Peyer's patch (tissue), 4 donors: ENCODE measurements at places on chromosomes 13 and 19. TPM values are rescaled to one million over a fixed set of nuclear protein-coding genes. Genes with fewer than 3 reads are reported as not detected.
A peak's percentile ranks its signal among the peaks of the same experiment; 100 is the strongest.

Gene C19orf81
- not detected for total RNA-seq

DNA sequence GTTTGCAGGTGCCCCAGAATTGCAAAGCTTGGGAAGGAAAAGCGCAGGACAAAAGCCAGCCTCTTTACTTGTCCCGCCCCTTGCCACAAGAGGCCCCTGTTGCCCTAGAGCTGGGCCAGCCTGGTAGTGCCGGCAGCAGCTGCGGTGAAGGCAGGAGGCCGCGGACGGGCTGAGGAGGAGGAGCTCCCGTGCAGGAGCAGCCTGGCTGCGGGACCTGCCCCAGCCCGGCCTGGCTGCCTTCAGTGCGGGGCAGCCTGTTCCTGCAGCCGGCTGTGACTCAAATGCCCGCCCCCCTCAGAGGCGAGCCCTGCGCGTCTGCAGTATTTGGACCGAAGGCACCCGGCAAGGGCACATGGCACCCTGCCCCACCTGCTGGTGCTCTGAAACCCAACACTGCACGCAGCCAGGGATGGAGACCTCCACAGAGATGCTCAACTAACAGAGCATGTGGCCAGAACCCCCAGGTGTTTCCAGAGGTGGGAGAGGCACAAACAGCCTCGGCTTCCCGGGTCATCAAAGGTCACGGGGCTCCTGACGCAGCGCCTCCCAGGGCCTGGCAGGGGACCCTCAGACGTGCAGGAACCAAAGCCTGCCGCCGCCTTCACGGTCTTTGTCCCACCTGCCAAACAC is 29.7 kb downstream of the NAXD start:
- DNase-seq, result peak; percentile 83

DNA sequence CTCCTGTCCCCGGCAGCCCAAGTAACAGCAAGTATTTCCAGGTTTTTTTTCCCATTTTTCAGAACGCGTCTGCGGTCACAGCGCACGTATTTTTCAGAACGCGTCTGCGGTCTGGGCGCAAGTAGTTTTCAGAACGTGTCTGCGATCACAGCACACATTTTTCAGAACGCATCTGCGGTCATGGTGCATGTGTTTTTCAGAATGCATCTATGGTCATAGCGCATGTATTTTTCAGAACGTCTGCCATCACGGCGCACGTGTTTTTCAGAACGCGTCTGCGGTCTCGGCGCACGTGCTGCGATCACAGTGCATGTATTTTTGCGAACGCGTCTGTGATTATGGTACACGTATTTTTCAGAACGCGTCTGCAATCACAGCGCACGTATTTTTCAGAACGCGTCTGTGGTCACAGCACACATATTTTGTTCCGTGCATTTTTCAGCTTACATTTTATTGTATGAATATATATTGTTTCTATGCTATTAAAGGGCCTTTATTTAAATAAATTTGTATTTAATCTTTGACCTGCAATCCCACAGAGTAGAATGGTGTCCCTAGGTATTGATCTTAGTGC is 19.7 kb downstream of the ATP4B start:
- peak; percentile 34 for DNase-seq

DNA sequence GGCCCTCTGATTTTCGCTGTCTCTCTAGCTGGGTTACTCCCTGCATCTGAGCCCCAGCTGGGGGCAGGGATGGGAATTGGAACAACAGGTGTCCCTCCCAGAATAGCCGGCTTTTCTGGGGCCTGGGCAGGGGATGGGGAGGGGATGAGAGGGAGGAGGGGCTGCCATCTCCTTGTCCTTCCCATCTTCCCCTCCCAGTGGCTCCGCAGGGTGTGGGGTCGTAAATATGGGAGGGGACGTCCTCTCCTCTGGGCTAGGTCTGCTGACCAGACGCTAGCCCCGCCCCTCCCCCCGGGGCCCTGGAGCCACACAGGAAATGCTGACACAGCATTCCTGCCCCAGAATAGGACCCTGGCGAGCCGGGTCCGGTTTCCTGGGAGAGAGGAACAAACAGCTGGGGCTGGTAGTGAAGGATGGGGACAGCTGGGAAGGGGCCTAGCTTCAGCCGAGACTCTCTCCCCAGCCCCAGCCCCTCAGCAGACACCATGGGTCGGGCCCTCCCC is 1.1 kb downstream of the RYR1 start:
- no peak for DNase-seq

Gene TRAPPC2B
- 4.0 TPM for total RNA-seq

DNA sequence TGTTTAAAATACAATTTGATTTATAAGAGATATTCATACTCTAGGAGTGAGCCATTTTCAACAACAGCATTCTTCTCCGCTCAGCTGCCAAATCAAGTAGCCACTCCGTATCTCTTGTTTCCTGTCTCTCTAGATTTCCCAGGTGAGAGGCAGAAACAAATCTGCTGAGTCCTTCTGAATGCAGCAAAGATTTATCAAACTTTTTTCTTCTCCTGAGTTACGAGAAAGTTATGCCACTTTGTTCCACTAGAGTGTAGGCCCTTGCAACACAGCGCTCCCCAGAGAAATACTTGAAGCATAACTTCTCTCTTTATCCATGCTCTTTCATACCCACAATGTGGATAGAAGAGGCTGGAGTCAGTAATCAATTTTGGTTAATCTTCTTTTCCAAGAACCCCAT is 1960.8 kb downstream of the OLFM4 start:
- DNase-seq, result no peak

- no peak for DNase-seq
Measured at GRCh38 chr13:110294622-110295021, 12.3 kb downstream of the COL4A1 start.

Gene DNAAF3
- not detected for total RNA-seq

Gene PKN1
- 27.4 TPM for total RNA-seq

DNA sequence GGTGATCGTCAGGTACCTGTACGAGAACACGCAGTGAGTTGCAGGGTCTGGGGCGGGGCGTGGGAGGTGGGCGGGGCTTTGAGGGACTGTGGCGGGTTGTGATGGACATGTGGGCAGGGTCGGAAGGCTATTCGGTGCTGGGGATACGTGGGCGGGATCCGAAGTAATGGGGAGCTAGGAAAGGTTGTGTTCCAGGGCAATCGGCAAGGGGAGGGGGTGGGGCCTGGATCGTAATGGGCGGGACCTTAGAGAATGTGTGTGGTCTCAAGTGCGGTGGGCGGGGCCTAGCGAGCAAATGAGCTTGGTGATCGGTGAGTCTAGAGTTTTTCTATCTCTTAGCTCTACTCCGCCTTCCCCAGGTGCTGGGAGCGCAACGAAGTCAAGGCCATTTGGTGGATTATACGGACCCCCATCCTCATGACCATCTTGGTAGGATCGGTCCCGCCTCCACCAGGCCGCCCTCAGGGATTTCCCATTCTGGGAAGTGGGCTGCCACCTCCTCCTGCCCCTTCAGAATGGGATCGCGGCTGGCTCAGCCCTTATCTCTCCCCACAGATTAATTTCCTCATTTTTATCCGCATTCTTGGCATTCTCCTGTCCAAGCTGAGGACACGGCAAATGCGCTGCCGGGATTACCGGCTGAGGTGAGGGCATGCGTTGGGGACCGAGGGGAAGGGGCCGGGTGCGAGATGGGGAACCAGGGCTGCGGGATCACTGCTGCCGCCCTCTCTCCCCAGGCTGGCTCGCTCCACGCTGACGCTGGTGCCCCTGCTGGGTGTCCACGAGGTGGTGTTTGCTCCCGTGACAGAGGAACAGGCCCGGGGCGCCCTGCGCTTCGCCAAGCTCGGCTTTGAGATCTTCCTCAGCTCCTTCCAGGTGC is 9.6 kb downstream of the GIPR start:
- peak; percentile 95 for DNase-seq

GRCh38 chr13:114115796-114116195 is 16.6 kb downstream of the RASA3 start:
- peak; percentile 48 for DNase-seq

GRCh38 chr19:15115762-15116615 is 8.8 kb downstream of the SYDE1 start:
- no peak for DNase-seq

Gene KPTN
- 14.5 TPM for total RNA-seq

- no peak for DNase-seq
Measured at GRCh38 chr13:95743192-95743591, 66.3 kb downstream of the DNAJC3 start.

DNA sequence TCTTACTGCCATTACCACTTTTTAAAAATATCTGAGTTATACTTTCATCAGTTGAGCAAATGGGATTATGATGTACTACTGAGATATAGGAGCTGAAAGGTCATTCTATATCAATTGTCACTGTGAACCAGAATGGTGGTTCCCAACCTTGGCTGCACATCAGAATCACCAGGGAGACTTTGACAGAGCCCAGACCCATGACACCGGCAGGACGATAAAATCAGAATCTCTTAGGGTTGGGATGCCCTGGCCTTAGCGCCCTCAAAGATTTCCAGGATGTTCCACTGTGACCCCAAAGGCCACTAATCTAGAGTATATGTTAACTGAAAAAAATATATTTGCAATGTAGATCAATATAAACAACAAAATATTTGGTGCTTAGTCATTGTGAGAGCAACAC is 355.1 kb downstream of the LIG4 start:
- no peak for DNase-seq

DNA sequence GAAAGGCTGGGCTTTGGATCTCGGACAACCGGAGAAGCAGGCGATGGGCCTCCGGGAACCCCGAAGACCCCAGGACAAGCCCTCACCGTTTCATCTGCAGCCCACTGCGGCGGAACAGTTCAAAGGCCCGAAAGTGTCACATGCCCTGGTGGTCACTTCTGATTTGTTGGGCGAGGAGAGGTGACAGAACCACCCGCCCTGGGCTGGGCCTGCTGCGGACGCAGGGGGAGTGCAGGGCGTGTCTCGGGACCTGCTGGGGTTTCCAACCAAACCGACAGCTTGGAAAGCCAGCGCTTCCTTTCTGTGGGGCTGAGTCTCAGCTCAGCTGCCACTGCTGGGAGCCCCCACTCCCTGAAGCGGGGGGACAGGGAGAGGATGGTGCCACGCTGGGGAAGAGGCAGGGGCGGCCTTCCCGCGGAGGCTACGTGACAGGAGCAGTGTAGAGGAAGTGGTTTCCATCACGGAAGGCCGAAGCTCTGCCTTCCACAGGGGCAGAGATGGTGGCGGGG is 22.8 kb upstream of the ZBTB7A start:
- DNase-seq, result peak; percentile 38

Gene WDR87
- not detected for total RNA-seq

Gene ZNF331
- 35.5 TPM for total RNA-seq

DNA sequence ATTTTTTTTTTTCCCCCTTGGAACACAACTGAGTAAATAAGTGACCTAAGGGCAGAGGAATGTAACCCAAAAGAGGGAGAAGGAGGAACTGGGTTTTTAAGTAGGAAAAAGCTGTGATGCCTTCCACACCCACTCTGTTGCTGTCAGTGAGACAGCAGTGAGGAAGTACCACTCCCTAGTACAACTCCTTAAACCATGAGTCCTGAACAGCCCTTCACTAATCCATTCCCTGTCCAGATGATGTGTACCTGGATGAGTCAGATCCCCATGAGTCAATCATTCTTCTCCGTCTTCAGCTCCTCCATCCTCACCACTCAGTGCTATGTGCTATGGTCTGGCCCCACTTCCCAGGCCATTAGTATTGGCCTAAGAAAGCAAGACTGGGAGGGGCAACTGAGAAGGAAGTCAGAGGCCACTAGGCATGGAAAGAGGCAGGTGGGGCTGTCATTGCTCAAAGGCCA is 12.9 kb upstream of the CXCL17 start:
- DNase-seq, result peak; percentile 70

DNA sequence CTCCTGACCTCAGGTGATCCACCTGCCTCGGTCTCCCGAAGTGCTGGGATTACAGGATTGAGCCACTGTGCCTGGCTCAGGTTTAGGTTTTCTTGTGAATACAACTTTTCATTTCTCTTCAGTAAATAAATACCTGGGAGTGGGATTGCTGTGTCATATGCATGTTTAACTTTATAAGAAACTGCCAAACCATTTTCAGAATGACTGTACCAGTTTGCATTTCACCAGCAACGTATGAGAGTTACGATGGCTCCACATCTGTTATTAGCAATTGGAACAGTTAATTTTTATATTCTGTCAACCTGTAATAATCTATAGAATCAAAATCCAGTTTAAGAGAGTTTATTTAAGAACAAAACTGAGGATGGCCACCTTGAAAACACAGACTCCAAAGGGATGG is 52.2 kb downstream of the TEX26 start:
- DNase-seq, result no peak

GRCh38 chr13:113839536-113840204 is 24.2 kb downstream of the GAS6 start:
- peak; percentile 79 for DNase-seq

- DNase-seq, result no peak
Measured at GRCh38 chr13:75647126-75647784, 11.1 kb downstream of the LMO7 start.

Gene DENND1C
- 4.5 TPM for total RNA-seq

Gene COMP
- total RNA-seq, result 0.40 TPM

DNA sequence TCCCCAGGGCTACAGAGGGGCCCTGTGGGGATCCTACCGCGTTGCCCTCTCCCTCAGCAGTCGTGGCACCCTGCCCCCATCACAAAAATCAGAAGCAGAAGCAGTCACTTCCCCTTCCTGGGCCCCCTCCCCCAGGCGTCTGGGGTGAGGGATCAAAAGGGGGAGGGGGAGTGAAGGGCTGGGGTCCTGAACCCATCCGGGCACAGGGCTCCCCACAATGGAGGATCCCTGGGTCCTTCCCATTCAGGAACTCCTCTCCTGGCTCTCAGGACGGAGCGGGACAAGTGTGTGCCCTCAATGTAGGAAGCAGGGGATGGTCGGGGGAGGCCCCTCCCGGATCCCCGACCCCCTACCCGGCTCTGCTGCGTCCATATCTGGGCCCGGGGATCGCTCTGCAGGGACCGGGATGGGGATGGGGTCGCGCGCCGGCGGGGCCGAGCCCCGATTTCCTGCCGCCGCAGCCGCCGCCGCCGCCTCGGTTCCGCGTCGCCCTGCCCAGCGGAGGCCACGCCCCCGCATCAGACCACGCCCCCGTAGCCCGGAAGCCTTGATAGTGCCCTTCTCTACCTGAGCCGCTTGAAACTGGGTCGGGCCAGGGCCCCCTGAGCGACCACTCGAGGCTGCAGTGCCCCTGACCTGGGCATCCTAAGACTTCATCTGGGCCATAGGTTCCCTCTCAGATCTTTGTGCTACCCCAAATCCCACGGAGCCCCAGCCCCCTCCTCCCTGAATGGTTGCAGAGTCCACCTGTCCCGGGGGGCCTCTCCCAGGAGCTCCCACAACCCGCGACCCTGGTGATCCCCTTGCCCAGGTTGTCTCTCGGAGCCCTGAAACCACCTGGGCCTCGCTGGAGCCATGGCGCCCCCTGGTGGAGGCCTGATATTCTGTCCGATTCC is at the start of gene GMIP:
TSS of gene GMIP (minus strand) at position 500 of the 896 bp plus-strand sequence. CDS start at position 372, 128 bp downstream.
- DNase-seq, result peak; percentile 96

DNA sequence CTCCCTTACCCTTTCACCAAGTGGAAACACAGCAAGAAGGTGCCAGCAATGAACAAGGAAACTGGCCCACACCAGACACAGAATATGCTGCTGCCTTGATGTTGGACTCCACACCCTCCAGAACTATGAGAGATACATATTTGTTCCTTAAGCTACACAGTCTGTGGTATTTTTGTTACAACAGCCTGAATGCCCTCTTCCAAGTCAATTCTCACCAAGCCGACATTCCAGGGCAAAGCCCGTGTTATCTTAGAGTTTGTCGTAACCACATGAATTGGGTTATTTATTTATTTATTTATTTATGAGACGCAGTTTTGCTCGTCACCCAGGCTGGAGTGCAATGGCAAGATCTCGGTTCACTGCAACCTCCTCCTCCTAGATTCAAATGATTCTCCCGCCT is 14.9 kb downstream of the FGF21 start:
- DNase-seq, result no peak
